Pulmonary artery endothelial cell (primary cell): ENCODE measurements at places on chromosomes 2 and 18.

GRCh38 chr18:61771861-61772260 is 120.9 kb downstream of the RNF152 start:
- DNase-seq = no peak

DNA sequence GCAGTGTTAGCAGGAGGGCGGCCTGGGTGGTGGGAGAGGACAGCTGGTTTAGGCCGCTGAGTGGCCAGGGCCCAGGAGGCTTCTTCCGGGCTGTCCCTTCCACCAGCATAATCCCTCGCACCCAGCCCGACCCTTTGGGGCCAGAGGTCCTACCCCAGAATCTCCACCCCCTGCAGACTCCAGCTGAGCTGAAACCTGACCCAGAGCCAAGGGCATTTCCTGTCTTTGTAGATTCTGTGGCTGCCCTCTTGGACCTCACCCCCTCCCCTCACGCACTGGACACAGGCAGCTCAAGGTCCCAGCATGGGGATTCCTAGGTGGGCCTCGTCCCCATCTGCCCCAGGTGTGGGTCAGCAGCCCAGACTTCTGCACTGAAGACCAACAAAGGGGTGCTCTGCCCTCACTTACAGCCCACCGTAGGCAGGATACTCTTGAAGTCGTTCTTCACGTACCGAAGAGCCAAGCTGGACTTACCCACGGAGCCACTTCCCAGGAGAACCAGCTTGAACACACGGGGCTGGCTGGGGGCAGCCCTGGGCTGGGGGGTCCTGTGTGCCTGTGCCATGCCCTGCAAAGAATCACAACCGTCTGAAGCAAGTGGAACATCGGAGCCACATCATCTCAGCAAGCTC is 4.8 kb downstream of the RAB17 start:
- DNase-seq = no peak

DNA sequence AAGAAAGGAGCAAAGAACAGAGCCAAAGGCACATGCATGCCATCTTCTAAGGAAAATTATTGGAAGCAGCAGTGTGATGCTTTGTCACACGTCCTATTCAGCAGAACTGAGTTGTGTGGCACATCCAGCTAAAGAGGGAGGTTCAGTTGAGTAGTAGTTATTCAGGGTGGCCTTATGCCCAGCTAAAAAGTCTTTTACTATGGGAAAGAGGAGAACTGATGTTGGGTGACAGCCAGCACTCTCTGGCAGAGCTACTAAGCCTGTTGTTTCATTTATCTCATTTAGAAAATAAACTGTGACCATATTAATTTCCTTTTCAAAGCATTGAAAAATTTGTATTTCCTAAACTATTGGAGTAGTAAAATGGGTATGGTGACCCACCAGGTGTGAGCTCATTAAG is 18.5 kb downstream of the ITGA6 start:
- DNase-seq = no peak

- DNase-seq = no peak
Measured at GRCh38 chr18:3186678-3187658, 32.8 kb downstream of the MYOM1 start.

DNA sequence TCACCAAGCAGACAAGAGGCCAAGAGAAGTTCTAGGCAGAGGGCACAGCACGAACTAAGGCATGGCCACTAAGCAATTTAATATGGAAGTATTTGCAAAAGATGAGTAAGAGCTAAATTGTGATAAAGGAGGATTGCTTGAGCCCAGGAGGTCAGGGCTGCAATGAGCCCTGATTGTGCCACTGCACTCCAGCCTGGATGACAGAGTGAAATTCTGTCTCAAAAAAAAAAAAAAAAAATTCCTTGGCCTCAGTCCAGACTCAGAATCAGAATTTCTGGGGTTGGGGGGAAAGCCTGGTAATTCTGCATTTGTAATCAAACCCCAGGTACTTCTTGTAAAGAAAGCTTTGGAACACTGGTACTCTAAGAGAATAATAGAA is 46.8 kb upstream of the RTN4 start:
- DNase-seq = no peak

GRCh38 chr2:160039166-160039903 is 23.1 kb downstream of the PLA2R1 start:
- DNase-seq = peak; percentile 96

- no peak for DNase-seq
Measured at GRCh38 chr2:19207452-19207851, 151.0 kb downstream of the OSR1 start.

- no peak for DNase-seq
Measured at GRCh38 chr2:50196775-50197480, 835.0 kb downstream of the NRXN1 start.

DNA sequence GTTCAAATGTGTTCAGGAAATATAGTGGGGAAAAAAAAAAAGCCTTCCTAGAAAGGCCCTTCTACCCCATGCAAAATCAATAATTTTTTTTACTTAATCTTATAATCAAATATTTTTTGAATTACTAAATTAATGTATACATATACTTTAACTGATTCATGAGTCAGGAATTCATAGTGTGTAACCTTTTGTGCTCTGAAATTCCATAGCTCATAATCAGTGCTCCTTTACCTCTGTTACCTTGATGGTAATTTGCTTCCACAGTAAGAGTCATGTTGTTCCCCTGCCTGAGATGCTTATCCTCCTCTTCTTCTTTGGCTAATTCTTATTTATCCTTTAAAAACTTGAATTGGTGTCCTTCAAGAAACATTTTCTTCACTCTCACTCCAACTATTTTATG is 414.2 kb downstream of the THSD7B start:
- no peak for DNase-seq

- DNase-seq = no peak
Measured at GRCh38 chr2:137047369-137047768, 282.0 kb downstream of the THSD7B start.

DNA sequence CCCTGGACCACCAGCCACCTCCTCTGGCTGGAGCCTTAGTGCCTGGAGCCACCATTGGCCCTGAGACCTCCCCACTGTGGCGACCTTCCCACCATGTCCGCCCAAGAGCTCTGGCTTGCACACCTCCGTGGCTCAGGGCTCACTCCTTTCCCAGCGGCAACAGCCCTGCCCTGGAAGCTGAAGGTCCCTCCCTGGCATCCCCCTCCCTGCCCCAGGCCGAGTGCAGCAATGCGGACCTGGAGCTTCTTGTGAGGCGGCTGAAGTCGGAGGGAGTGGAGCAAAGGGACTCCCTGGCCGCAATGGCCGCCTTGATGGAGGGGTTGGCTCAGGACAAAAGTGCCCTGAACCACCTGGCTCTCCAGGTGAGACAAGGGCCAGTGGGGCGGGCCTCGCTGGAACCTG is 28.6 kb downstream of the CROCC2 start:
- no peak for DNase-seq
